T-cell (primary cell): ENCODE measurements at places on chromosomes 2 and 18. TPM values are rescaled to one million over a fixed set of nuclear protein-coding genes. Genes with fewer than 3 reads are reported as not detected.

The ZAP70 gene
- 474 TPM for total RNA-seq

The CFAP65 gene
- total RNA-seq, result not detected

- no peak for DNase-seq
Measured at GRCh38 chr18:49096021-49096420, 145.3 kb upstream of the SMAD7 start.

DNA sequence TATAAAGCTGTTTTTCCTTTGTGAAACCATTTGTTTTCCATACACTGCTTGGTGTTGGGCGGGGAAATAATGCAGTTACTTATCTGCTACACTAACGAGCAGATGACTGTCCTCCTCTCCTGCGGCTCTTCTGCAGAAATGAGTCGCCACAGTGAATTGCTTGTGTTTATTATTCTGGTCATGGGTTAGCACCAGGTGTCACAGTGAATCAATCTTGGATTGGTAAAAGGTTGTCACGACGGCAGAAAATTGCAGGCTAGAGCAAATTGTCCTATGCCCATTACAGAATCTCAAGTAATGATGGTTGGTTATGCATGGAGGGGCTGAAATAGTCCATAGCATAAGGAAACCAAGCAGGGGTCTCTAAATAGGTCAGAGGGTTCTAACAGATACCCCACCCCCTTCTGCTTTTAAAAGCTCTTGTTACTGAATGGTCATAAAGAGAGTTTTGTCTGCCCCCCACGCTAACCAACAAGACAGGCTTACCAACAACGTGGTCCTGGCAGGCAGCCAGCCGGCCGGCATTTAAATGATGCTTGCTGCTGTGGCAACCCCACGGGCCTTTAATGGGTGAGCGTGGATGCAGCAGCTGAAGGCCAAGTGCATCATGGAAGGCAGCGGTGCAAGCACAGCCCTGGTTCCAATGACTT lies 29.5 kb downstream of the RAB31 start:
- DNase-seq, result no peak

GRCh38 chr2:164458792-164459191 lies 162.5 kb downstream of the GRB14 start:
- no peak for DNase-seq

GRCh38 chr18:38801640-38802039 lies 1236.0 kb upstream of the CELF4 start:
- no peak for DNase-seq

GRCh38 chr2:157874997-157875640 lies 1.0 kb downstream of the ACVR1 start:
- DNase-seq, result no peak
